Stimulated activated CD8-positive, alpha-beta memory T cell treated with anti-CD3 and anti-CD28 coated beads, Interleukin-15, amount 100 ng/mL, for 1 hour (primary cell): ENCODE measurements at places on chromosomes 13 and 19.

- no peak for DNase-seq
These were observed 31.9 kb downstream of the SLC25A42 start for GRCh38 chr19:19095691-19096090.

- no peak for DNase-seq
These were observed 42.8 kb upstream of the NDUFS7 start for GRCh38 chr19:1340681-1341469.

DNA sequence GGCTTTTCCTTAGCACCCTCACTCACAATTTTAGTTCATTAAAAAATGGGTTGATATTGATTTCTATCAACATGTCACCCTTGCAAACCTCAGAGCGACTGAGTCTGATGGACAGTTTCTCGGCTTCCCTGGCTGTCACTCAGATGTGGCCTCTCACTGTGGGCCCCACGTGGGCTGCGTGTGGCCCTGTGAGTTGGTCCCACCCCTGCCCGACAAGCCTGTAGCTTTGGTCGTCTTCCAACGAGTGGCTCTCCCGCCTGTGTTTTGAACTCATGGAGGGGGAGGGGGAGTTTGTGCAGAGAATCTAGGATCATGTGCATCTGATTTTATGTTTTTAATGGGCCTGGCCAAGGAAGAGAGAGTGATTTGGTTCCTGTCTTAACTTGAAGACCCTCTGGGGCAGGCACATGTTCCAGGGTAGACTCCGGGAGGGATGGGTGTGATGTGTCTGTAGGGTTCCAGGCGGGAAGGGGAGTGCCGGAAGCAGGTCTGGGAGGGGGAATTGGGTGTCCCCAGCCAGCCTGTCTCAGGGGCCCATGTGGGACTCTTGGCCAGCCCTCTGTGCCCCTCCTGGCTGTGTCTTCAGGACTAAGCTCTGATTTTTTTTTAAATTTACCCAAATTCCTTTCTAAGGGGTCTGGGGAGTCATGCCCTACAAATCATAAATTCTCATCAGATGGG, 18.9 kb downstream of the ATP11A start:
- DNase-seq: no peak

- no peak for DNase-seq
These were observed 11.9 kb downstream of the SACS start for GRCh38 chr13:23421596-23421995.

DNA sequence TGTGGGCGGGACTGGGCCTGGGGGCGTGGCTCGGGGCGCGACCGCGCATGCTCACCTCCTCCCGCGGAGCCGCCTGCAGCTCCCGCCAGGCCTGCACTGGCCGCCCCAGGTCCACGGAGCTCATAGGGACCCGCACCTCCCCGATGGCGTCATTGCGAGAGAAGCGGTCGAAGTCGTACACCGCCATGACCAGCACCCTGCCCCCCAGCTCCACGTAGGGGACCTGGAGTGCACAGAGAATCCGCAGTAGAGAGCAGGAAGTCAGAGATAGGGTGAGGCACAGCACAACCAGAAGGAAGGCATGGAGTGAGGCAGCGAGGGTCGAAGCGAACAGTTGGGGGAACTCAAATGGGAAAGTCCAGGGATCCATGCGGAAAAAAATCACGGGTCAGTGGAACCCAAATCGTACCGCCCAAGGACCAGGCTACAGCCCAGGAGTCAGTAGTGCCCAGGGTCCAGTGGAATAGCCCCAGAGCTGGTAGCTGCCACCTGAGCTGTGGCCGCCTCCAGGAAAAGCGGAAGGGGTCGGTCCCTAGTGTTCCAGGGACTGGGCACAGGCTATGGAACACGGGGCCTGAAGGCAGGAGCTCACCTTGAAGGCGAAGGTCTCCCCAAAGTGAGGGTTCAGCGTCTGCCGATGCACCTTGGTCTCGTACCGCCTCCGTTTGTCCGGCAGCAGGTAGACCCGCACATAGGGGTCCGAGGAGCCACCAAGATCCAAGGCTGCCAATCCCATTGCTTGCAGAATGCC, 4.8 kb downstream of the SYT5 start:
- DNase-seq: no peak

DNA sequence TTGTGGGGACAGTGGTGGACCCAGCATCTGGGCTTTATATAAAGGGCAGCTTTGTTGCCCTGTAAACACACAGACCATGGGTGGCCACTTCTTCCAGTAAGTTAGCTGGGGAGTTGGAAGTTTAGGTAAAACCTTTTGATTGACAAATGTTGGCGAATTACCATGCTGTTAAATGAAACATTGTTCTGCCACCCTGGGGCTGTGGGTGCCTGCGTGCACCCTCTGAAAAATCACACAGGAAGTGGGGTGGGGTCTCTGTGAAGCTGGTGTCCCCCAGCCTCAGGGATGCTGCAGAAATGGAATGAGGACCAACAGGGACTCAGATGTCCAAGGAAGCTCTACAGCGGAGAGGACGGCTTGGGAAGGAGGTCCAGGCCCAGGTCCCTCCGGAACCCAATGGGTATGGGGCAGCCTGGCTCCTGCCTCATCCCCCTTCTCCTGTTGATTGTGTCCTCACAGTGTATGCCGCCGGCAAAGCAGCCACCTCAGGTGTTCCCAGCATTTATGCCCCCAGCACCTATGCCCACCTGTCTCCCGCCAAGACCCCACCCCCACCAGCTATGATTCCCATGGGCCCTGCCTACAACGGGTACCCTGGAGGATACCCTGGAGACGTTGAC, 2.8 kb upstream of the USF2 start:
- DNase-seq: no peak

DNA sequence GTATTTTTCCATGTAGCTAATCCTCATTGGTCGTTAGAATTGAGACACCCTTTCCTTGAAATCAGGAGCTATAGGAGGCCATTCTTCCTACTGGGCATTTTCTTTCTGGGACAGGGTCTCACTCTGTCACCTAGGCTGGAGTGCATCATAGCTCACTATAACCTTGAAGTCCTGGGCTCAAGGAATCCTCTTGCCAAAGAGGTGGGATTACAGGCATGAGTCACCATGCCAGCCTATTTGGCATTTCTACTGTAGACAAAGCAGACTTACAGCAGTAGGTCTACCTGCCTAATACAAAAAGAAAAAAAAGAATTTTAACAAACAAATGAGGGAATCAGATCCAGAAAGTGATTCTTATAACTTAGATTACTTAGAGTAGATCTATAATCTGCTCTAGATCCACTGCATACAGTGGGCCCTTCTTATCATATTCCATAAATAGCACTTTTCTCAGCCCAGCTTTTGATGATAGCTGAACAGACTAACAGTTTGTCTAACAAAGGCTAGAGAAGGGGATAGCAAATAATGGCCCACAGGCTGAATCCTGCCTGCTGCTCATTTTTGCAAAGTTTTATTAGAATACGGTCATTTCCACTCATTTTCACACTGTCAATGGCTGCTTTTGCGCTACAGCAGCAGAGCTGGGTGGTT, 36.7 kb upstream of the USPL1 start:
- no peak for DNase-seq

DNA sequence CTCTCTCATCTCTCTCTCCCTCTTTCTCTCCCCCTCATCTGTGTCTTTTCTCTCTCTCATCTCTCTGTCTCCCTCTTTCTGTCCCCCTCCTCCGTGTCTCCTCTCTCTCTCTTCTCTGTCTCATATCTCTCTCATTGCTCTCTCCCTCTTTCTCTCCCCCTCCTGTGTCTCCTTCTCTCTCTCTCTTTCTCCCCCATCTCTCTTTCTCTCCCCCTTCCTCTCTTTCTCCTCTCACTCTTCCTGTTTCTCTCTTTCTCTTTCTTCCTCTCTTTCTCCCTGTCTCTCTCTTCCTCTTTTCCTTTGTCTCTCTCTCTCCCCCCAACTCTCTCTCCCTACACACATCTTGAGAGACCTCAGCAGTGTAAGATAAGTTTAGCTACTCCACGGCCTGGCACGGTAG, 4.9 kb upstream of the RDH13 start:
- DNase-seq: no peak

GRCh38 chr19:56321254-56321988, 6.8 kb upstream of the ZSCAN5A start:
- DNase-seq: no peak

GRCh38 chr19:19662871-19663255, 613 bp downstream of the ATP13A1 start:
- no peak for DNase-seq

- no peak for DNase-seq
These were observed 17.7 kb upstream of the CSNK1G2 start for GRCh38 chr19:1923319-1923718.

GRCh38 chr13:30307194-30307970, at the start of gene KATNAL1:
KATNAL1 (minus strand) TSS chr13:30307551; CDS start chr13:30283777, 23,774 bp downstream.
- DNase-seq: peak; percentile 33

DNA sequence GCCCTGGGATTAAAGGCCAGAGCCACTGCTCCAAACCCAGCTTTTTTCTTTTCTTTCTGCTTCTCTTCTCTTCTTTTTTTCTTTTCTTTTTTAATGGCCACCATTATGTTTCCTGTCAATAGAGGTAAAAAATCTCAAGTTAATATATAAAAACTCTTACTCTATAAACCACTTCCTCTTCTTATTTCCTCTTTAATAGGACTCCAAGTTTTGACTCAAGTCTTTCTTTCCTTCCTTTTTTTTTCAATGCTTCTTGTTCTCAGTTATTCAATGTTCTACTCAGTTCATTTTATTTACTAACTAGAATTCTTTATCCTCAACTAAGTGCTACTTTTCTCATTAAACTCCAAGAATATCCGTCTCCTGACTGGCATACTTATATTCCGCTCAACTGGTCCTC, 27.1 kb upstream of the MYCBP2 start:
- DNase-seq: no peak

- DNase-seq: no peak
These were observed 1.4 kb downstream of the U2AF1L4 start for GRCh38 chr19:35743640-35744429.

DNA sequence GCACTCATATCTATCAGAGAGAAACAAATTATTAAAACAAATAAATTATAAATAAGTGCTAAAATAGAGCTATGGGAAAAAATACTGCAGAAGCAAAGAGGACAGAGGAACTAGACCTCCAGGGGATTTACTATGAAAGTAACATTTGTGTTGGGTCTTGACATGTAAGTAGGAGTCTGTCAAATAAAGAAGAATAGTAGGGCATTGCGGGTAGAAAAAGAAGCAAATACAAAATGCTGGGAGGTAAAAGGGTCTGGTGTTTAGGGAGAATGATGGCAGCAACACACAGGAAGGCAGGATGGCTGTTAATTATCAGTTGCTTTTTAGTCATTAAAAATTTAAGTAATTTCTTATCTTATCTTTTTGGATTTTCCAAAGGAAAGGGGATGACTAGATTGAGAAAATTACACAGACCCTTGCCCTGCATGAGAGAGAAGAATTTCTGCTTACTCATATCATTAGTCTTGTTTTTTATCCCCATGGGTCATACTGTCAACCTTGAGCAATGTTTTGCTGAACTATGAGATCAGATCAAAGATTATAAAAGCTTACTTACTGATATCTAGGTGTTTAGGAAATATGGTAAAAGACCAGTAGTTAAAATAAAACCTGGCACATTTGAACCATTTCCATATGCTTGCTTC, 472.7 kb downstream of the DIAPH3 start:
- no peak for DNase-seq

GRCh38 chr13:37158481-37158880, 53.0 kb upstream of the CSNK1A1L start:
- DNase-seq: no peak

GRCh38 chr19:56092685-56093631, 28.1 kb downstream of the ZNF787 start:
- DNase-seq: no peak

- DNase-seq: no peak
These were observed 19.8 kb downstream of the EPS8L1 start for GRCh38 chr19:55095260-55096060.

GRCh38 chr19:1668486-1669270, 16.3 kb upstream of the TCF3 start:
- DNase-seq: no peak

DNA sequence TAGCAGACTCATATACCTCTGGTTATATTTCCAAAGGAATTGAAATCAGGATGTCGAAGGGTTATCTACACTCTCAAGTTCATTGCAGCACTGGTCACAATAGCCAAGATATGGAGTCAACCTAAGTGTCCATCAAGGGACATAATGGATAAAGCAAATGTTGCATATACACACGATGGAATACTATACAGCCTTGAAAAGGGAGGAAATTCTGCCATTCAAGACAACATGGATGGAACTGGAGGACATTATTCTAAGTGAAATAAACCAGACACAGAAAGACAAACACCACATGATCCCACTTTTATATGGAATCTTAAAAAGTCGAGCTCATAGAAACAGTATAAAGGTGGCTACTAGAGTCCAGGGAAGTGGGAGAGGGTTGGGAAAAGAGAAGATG, 13.6 kb upstream of the ERCC1 start:
- DNase-seq: no peak

GRCh38 chr13:75415171-75415570, 66.8 kb downstream of the TBC1D4 start:
- DNase-seq: no peak

DNA sequence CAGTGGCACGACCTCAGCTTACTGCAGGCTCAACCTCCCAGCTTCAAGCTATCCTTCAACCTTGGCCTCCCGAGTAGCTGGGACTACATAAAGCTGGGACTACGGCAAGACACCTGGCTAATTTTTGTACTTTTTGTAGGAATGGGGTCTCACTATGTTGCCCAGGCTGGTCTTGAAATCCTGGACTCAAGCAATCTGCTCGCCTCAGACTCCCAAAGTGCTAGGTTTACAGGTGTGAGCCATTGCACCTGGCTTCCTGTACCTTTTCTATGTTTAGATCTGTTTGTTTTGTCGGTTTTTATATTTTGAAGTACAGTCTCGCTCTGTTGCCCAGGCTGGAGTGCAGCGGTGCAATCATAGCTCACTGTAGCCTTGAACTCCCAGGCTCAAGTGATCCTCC, 17.5 kb upstream of the TICAM1 start:
- DNase-seq: no peak

GRCh38 chr19:39407410-39407659, 688 bp downstream of the ZFP36 start:
- no peak for DNase-seq

DNA sequence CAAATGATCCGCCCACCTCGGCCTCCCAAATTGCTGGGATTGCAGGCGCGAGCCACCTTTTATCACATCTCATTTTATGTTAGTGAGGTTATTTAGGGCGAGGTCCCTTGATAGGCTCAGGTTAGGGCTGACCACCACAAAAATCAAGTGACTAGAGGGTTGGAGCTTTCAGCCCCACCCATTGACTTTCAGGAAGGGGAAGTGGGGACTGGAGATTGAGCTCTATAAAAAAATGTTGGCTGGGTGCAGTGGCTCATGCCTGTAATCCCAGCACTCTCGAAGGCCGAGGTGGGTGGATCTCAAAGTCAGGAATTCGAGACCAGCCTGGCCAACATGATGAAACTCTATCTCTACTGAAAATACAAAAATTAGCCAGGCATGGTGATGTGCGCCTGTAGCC, 20.1 kb downstream of the FPR3 start:
- no peak for DNase-seq

DNA sequence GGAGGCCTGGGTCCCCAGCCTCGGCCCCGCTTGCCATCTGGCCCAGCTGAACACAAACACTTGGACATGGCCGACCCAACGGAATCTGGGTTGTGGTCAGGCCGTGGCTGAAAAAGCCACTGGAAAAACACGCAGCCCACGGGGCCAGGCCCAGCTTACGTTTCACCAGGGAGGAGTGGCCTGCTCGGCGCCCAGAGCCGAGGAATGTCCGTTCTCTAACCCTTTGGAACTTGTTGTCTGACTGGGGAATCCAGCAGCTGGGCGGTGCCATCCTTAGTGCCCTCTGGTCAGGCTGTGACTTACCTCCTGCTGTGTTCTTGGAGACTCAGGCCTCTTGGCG, 13.8 kb downstream of the CILP2 start:
- DNase-seq: no peak
